ENCODE measurements at places on chromosomes 6 and 20.

- DNase-seq: peak; percentile 77
Observed at GRCh38 chr6:110495949-110496348, 19.5 kb upstream of the SLC22A16 start.

GRCh38 chr6:45915780-45916468 is 99.7 kb downstream of the CLIC5 start:
- DNase-seq: no peak

GRCh38 chr20:25044261-25044560 is 13.7 kb downstream of the ACSS1 start:
- no peak for DNase-seq

DNA sequence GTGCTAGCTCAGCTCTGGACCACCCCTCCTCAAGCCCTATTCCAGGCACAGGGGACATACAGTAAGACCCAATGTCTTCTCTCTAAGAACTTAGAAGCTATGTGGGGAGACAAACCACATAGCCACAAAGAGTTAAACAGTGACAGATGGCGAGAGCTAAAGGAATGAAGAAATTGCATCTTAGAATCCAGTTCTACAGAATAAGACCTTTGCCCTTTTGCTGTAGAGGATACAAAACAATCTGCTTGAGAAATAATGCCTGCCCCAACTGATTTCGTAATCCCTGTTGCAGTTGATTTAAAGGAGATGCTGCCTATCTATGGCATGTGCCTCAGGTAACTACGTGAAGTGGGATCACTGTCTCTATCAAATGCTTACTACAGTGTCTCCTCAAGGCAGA is 31.2 kb downstream of the TNFRSF21 start:
- no peak for DNase-seq

DNA sequence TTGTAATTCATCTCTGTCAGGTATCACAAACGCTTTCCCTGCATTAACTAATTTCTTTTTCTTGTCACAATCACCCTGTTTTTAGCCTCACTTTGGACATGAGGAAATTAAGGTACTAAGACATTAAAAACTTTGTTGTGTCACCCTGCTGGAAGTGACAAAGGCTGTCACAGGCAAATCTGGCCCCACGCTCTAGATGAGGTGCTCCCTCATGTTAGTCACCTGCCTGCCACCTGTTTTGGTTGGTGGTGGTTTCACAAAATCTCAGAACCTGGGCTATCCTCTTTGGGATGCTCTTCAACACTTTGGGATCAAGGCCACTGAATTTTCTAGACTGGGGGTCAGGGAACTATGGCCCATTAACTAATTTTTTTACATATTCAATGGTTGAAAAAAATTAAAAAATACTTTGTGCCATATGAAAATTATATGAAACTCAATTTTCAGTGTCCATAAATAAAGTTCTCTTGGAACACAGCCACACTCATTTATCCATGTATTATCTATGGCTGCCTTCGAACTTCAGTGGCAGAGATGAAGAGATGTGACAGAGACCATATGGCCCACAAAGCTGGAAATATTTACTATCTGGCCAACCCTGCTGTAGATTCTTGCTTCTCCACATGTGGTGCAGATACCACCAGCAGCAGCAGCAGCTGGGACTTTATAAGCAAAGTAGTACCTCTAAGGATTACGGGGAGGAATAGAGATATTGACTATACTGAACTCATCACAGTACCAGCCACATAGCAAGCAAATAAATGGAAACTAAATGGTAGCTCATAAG is 16.1 kb upstream of the TNFAIP3 start:
- no peak for DNase-seq

GRCh38 chr20:43955750-43956191 is 41.1 kb downstream of the TOX2 start:
- peak; percentile 66 for DNase-seq

GRCh38 chr6:116695401-116695800 is 14.4 kb downstream of the KPNA5 start:
- DNase-seq: no peak

- no peak for DNase-seq
Observed at GRCh38 chr6:40714143-40714542, 127.0 kb upstream of the LRFN2 start.

- DNase-seq: no peak
Observed at GRCh38 chr6:92364948-92365541, 1054.3 kb downstream of the EPHA7 start.

DNA sequence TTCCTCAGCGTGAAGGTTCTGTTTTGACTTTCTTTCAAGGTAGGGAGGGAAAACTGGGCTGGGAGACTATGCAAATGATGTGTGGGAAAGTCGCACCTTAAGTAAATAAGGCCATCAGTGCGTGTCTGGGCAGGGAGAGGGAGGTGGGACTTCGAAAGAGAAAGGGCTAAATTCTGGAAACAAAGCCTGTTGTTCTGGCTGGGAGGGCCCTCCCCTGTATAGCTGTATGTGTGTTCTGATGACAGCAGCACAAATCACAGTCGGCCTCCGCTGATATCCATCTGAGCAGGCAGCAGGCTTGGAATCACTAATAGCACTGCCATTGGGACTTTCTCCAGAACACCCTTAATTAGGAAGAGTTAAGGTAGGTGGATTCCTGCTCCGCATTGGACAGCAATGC is 19.2 kb downstream of the JAG1 start:
- DNase-seq: peak; percentile 92

GRCh38 chr6:35582315-35582714 is 69.6 kb upstream of the TULP1 start:
- DNase-seq: no peak

DNA sequence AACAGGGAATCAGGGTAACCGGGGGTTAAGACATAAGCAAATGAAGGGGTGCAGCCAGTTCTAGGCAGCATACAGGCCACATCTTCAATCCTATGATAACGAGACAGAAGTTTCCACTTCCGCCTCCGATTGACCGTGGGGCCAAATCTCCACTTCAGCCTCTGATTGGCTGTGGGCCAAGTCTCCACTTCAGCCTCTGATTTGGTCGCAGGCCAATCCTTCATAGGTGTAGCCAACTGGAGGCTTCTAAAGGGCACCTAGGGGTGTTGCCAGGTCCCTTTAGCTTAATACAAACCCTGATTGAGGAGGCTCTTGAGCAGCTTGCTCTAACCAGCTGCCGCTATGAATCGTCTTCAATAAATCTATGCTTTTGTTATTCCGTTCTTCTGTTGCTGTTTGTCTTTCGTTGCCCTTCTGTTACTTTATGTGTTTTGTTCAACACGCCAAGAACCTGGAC is 2.1 kb upstream of the ERGIC3 start:
- peak; percentile 93 for DNase-seq

DNA sequence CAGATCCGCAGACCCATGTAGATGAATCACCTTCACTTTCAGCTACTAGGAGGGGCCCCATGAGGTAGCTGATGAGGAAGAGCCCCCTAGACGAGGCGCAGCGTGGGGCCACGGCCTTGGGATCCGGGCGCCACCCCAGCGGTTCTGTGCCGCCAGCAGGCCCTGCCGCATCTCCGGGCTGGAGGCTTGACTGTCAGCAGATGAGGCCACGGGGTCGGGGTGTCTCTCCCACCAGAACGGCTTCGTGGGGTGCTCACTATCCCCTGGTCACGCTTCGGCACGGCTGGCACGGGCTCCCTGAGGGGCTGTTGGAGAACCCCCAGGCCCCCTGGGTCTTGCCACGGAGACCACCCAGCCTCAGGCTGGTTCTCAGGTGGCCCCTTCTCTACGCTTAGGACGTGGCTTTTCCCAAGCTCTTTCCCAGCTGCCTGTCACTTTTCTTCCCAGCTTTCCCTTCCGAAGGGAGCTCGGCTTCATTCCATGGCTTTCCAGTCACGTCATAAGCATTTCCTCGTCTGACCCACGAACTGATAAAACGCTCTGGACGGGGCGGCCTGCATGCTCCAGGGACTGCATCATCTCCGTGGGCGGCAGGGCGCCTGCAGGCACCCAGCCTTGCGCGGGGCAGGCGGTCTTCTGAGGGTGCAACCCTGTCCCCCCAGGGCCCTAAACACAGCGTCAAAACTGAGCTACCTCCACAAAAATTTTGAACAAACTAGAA is 85.9 kb downstream of the THBS2 start:
- peak; percentile 92 for DNase-seq

DNA sequence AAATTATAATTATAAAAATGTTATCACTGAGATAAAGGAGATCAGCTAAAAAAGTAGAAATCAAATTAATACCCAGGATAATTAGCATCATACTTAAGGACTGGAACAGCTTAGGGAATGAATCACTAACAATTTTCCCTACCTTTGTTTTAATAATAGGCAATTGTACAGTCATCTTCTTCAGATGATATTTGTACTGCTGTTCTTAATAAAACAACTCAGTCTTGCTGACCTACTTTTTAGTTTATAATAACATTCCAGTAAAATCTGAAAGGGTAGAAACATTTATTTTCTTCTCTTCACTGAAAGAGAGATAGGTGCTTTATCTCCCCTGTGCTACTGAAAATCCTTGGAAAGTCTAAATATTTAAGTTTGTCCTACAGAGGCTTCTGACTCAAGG is 271.2 kb upstream of the THEMIS start:
- DNase-seq: no peak

DNA sequence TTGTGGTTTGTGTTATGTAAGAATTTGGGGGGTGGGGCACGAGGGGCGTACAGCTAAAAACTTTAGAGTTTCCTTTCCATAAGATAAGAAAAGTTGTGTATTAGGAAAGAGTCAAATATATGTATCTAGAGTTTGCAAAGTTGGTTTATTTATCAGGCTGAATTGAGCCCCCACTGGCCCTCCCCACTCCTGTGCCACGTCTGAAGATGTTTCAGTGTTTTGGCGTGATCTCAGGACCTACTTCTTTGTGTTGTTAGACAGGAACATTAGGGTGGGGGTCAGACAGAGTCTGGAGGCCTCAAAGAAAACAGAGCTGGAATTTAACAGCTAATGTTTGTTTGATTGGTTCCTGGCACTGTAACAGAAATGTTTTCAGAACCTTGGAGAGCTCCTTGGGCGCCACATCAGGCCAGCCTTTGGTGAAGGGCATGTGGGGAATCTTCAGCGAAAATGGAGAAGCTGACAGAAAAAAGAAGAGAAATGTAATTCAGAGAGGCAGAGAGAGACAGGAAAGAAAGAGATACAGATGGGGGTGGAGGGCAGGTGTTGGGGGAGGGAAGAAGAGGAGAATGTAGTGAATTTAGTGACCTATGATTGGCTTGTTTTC is 674 bp downstream of the NRSN1 start:
- peak; percentile 88 for DNase-seq

DNA sequence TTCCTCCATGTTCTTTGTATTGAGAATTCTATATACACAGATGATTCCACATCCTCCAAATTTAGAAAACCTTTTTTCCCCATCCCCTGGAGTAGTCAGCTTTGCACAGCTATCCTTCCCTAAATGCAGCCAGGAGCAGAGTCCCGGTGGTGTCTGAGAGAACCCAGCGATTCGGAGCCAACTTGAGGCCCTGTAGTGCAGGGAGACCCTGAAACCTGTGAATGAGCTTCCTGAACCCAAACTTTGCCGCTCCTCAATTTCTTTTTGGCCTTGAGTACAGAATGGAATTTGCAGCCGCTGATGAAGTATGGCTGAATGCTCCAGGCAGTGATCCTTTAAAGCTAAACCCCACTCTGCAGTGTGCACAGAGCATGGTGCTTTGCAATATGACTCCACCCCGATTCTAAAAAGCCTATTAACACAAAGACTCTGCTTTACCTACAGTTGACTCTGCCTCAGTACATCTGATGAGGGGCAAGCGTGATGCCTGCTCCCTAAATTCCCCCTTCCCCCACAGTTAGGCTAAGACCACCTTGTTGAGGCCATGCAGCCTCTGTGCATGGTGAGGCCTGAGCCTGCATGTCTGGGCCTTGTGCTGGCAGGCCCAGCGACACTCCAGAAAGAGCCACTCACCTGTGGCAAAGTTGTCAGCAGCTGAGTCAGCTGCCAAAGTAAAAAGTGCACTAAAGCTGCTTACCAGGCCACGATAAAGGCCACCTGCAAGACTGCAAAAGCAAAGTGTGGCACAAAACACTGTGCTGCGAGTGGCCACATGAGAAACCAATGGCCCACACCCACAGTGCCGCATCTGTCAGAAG is 82.1 kb downstream of the PLEKHG1 start:
- no peak for DNase-seq

DNA sequence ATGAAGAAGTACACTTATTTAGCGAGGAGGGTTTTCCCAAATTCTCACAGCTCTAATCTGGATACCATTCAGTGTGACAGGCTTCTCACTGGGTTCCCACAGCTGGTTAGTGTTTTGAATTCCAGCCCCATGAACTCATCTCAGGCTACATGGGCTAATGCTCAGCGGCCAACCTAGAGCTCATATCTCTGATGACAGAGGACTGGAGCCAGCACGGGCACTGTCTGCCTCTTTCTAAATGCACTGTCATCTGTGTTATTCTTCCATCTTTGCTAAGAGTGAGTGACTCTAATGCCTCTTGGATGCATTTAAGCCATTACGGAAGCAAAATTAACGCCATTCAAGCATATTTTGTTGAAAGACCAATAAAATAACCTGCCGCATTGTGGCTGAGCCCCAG is 308.9 kb upstream of the JAG1 start:
- peak; percentile 94 for DNase-seq

- no peak for DNase-seq
Observed at GRCh38 chr6:163008626-163009025, 280.9 kb downstream of the PACRG start.

DNA sequence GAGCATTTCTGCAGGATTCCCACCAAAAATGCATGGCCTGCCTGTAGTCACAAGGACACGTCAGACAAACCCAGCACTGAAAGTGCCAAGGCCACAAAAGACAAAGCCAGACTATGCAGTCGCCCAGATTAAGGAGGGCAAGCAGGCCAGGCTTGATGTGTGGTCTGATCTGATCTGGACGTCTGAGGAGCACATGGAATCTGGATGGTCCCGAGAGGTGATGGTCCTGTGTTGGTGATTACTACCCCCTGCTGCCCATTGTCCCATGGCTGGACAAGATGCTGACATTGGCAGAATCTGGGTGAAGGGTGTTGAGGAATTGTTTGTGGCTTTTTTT is 17.1 kb downstream of the NPEPL1 start:
- DNase-seq: peak; percentile 34

DNA sequence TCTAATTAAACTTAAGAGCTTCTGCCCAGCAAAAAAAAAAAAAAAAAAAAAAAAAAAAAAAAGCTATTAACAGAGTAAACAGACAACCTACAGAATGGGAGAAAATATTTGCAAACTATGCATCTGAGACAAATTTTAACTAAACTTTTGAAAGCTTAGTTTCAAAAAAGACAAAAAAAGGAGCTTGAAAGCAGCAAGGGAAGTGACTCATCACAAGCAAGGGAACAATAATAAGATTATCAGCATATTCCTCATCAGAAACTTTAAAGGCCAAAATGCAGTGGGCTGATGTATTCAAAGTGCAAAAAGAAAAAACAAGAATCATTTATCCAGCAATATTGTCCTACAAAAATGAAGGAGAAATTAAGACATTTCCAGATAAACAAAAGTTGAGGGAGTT is 158.6 kb downstream of the RNF144B start:
- no peak for DNase-seq

Measured in islet precursor cell (in vitro differentiated cells).